ENCODE measurements at places on chromosomes 4 and X.

GRCh38 chrX:81957900-81958545, 756.1 kb downstream of the SH3BGRL start:
- peak; percentile 9 for DNase-seq

DNA sequence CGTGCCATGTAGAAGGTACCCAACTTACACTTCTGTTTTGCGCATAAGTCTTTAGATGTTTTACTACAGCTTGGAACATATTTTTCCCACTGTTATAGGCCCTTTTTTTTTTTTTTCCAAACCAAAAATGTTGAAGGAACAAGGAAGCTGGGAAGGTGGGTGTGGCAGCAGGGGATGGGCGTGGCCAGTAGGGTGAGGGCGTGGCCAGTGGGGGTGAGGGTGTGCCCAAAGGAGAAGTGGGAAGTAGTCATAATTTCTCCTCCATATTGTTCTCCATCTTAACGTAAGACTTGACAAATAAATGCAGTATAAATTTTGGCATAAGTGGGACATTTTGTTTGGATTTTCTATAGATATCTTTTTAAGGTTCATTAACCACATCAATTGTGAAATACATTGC, 30.4 kb downstream of the CLDN22 start:
- DNase-seq: no peak

GRCh38 chr4:15688051-15688450, 6.4 kb downstream of the FAM200B start:
- no peak for DNase-seq

- DNase-seq: no peak
Measured at GRCh38 chrX:140505421-140506337, 810 bp upstream of the SOX3 start.

DNA sequence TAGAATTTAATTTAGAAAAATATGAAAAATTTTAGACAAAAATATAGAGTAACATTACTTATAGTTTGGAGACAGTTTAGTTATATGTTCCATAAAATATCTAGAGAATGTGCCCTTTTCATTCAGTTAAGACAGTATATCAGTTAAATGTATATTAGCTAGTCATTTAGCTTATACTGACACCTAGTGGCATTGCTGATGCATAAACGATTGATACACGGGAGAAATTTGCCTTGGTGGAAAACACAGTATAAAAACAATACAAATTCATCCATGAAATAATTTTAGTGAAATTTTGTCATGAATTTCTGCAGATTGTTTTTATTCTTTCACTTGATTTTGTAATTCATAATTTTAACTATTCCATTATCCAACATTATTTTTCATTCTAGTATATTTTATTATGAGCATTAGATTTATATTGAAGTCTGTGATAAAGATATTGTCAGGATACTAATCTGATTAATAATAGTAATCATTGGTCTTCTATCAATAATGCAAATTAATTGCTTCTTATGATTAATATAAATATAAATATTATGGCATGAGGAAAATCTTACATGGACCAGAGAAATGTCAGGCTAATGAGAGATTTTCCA, 219.0 kb downstream of the TLL1 start:
- DNase-seq: no peak

DNA sequence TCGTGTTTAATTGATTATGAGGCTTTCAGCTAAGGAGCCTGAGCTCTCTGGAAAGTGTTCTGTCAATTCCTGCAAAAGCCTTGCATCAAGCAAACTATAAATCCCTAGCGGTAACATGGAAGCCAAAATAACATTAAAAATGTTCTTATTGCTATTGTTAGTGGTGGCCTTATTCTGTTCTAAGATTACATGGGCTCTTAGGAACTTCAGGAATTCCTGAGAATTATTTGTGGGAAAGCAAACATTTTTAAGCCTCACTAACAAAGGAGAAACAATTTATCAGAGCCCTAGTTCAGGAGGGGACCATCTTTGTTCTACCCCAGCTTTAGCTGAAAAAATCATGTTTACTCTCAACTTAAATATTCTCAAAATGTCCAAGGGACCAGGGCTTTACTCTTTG, 119.6 kb downstream of the PAPSS1 start:
- no peak for DNase-seq

DNA sequence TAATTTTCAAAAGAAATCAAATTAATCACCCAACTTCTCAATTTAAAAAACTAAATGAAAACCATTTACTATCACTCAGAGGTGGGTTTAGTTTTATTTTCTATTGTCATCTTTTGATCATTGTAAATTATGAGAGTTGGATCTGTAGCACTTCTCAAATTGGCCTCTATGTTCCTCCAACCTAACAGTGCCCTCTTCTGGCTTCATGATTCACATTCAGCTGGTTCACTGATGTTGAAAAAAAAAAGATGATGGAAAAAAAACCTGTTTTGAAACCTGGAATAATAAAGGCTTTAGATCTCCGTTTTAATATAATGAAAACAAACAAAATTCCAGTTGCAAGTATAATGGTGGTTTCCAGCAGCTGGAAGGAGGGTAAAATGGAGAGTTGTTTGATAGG, 2.4 kb upstream of the NBDY start:
- peak; percentile 23 for DNase-seq

GRCh38 chr4:173505924-173506518, 24.0 kb downstream of the HAND2 start:
- DNase-seq: no peak

GRCh38 chrX:65658229-65658628, 9.2 kb upstream of the MSN start:
- DNase-seq: no peak

DNA sequence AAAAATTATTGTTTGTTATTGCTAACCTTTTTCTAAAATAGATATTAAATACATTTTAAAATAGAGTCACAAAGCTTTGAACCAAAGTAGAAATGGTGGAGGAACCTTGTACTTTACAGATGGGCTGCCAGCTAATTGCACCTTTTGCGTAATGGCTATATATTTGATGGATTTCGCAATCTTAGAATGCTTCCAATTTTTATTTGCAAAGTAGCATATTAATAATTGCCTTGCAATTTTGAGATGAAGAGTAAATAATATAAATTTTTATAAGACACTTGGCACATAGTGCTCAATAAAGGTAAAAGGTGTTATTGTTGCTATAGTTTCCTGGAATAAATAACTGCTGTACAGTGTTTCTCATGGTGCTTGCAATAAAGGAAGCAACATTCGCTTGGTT, 533.5 kb downstream of the CCSER1 start:
- no peak for DNase-seq

- DNase-seq: no peak
Measured at GRCh38 chr4:88623097-88623496, 30.8 kb downstream of the HERC3 start.

- no peak for DNase-seq
Measured at GRCh38 chrX:70508296-70508911, 63.8 kb downstream of the DLG3 start.

DNA sequence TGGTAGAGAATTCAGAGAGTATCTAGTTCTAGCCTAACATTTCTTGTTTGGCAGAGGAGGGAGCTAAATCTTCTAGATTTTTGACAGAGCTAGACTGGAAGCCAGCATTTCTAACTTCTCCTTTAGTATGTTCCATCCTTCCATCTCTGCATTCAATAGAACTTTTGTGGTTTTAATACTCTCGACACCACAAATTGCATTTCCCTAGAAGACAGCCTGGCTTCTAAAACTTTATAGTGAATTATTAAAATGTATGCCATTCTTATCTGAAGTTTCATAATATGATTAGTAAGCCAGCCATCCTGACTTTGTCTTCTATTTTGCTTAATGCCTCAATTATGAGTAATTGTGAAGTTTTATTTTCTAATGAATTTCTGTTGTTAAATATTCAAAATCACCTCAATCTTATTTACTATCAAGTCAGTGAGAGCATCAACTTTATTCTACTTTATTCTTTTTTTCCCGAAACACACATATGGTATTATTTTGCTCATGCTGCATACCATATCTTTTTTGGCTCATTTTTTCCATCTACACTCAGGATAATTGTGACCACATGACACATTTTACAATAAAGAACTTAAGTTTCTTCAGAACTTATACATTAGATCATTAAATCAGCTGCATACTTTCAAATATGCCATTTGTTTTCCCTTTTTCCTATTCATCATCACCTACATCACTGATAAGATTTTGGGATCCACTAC, 30.2 kb downstream of the EDNRA start:
- no peak for DNase-seq

DNA sequence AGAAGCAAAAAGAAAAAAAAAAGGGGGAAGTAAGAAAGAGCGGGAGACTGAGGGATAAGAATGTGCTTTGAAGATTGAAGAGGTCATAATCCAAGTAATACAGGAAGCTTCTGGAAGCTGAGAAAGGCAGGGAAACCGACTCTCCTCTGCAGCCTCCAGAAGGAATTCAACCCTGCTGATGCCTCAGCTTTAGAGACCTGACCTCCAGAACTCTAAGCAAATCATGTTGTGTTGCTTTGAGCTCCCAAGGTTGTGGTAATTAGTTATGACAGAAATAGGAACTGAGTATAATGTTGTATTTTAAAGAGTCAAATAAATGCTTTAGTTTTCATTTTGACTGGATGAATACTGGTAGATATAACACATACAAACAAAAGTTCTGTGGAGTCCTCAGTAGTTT, 48.0 kb upstream of the FAT1 start:
- no peak for DNase-seq

GRCh38 chrX:20545538-20545937, 278.8 kb upstream of the RPS6KA3 start:
- DNase-seq: no peak

GRCh38 chr4:125440814-125441213, 126.1 kb downstream of the FAT4 start:
- no peak for DNase-seq

DNA sequence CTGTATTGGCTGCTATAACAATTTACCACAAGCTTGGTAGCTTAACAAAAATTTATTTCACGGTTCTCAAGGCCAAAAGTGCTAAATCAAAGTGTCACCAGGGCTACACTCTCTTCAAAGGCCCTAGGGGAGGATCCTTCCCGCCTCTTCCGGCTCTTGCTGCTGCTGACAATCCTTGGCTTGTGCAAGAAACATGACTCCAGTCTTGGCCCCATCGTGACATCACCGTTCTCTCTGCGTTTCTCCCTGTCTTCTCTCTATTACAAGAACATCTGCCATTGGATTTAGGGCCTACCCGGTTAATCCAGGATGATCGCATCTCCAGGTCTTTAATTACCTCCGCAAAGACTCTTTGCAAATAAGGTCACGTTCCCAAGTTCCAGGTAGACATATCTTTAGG, 10.4 kb upstream of the CLCN4 start:
- no peak for DNase-seq

GRCh38 chr4:89929425-89930159, 34.9 kb downstream of the MMRN1 start:
- DNase-seq: no peak

- DNase-seq: no peak
Measured at GRCh38 chr4:172344308-172344938, 531.2 kb downstream of the GALNTL6 start.

- DNase-seq: no peak
Measured at GRCh38 chr4:122762520-122762919, 30.0 kb downstream of the BBS12 start.

DNA sequence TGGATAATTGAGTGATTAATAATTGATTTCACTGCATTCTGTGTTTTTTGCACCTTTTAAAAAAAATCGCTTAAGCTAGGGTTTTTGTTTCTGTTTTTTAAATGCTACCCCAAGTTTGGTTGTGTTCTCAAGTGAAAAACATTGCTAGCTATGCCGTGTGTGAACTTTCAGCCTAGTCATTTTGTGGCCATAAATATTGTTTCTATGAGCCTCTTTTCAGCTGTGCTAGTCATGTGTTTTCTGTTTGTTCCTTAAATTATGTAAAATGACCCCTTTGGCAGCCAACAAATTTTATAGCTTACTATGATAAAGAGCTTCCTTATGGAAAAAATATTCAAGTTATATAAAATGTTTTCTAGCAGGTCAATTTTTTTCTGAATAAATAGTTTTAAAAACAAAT, 59.1 kb downstream of the GALNT7 start:
- no peak for DNase-seq

- no peak for DNase-seq
Measured at GRCh38 chr4:177393236-177393635, 49.0 kb downstream of the AGA start.
